ENCODE measurements at places on chromosomes 3 and 15.
A peak's percentile ranks its signal among the peaks of the same experiment; 100 is the strongest.

GRCh38 chr15:45331972-45332371 lies 46.4 kb downstream of the GATM start:
- no peak for DNase-seq

DNA sequence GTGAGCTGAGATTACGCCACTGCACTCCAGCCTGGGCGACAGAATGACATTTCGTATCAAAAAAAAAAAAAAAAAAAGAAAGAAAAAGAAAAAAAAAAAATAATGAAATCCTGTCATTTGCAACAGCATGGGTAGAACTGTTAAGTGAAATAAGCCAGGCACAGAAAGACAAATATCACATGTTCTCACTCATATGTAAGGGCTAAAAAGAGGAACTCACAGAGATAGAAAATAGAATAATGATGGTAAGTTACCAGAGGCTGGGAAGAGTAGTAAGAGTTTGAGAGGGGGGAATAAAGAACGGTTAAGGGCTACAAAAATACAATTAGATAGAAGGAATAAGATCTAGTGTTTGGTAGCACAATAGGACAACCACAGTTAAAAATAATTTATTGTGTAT lies 19.7 kb downstream of the DENND6A start:
- DNase-seq: no peak

DNA sequence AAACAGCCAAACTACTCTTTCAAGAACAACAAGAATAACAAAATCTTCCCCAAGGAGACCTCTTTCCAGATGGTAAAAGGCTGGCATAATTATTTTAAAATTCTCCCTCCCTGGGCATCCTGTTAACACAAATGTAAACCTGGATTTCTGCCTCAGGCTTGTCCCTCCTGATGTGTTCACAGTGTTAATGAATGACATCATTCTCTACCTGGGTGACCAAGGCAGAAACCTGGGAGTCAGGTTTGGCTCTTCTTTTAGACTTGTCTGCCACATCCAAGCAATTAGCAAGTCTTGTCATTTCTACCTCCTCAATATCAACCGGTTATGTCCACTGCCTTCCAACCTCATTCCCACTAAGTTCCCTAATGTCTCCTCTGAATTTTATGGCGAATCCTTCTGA lies 368.7 kb upstream of the TBL1XR1 start:
- no peak for DNase-seq

- DNase-seq: no peak
Measured at GRCh38 chr15:31262143-31262530, 64.5 kb upstream of the KLF13 start.

DNA sequence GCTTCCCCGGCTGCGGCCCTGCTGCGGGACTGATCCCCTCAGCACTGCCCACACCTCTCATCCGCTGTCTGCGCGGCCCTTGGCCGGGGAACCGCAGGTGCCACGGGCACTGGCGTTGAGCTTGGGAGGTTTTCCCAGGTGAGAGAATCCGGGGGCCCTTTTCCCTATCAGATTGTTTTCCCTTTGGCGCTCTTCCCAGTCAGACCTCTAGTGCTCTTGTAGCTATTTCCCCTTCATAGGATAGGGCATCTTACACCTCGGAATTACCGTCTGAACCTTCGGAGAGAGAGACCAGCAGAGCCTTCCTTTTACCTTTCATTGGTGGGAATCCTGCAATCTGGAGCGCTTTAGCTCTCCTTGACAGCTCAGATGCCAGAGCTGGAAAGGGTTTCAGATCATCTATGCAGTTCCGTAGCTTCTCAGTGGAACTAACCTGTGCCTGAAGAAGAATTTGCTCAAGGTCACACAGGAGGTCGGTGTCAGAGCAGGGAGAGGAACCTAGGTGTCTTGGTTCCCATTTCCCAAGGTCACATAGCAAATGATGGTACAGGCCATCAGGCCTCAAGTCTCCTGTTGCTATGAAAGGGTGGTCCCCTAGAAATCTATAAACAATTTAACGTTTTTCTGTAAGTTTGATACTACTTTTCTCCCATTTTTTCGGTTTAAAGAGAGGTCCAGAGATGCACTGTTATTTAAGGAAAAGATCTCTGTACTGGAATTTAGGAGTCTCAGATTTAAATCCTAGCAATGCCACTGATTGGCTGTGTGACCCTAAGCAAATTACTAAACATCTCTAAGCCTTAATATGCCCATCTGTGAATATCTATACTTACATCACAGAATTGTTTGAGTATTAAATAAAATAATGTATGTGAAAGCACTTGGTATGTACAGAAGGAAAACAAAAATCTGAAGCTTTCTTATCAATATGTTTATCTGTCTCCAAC lies 916 bp downstream of the IDH3A start:
- DNase-seq: no peak

GRCh38 chr15:27260523-27260922 lies 289.5 kb downstream of the GABRG3 start:
- no peak for DNase-seq

DNA sequence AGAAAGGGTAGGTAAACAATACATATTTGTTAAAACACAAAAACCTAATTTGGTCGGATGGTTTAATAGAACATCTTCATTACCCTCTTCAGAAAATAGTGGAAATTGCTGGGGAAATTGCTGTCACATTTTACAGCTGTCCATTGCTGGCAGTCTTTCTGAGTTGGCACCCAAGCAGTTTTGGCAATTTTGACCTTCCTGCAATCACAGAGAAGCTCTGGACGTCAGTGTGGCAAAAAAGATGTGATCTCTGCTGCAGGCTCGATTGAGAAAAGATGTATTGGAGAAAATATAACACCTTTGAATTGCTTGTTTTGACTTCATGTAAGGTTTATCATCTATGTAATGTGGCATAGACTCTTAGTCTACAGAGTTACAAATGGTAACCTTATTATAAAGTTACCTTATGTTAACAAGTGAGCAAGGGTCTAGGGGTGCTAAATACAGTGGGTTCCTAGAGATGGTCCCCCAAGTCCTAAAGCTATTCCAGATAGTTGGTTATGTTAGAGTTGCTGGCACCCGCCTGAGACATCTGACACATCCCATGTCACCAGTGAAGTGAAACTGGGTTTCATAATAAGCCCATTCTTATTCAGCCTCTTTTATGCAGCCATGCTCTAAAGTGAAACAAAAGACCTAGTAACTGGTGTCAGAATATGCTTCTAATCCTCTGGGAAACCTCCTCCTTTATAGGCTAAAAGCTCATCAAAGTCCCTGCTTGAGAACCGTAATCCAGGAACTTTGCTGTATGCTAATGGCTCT lies 14.0 kb downstream of the UBE2E1 start:
- DNase-seq: no peak

DNA sequence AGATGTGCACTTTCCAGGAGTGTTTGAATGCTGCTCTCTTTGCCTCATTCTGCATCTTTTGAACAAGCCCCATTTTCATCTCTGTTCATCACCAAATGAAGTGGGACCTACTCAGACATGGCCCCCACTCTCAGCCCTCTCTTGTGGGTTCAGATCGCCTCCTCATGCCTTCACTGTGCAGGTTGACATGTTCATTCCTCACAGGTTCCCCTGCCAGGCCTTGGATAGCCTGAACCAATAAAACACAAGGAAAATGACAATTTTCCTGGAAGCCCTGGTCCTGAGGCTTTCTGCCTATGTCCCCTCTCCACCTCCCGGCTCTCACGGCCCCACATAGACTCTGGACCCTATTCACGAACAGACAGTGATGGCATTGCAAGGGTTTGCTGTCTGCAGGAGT lies 17.7 kb downstream of the KLF15 start:
- DNase-seq: no peak

DNA sequence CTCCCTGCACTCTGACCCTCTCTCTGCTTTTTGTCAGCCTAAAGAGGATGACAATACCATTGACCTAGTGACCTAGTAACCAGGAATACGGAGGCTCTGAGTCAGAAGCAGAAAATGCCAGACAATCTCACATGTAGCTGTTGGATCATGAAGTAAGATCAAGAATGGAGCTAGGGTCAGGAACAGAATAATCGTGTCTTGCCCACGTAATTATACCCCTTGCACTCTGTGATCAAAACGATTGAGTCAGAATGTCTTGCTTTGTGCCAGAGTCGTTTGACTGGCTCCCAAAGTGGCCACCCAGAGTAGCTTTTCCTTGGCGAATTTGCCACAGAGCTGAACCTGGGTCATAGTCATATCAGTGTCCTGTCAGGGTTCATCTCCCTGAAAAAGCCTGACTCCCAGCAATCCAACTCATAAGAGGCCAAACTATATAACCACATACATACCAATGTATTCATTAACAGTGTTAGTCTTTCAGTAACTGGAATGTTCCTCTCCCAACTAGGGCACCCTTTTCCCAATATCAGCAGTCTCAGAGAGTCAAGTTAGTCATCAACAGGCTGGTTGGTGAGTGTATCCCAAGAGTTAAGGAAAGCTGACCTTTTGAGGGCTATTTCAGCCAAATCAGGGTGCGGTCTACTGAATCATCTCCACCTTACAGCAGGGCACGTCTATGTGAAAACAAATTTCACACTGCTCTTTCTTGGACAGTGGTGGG lies 5.0 kb upstream of the CDV3 start:
- no peak for DNase-seq

- no peak for DNase-seq
Measured at GRCh38 chr15:59862191-59863155, 141.6 kb upstream of the FOXB1 start.

DNA sequence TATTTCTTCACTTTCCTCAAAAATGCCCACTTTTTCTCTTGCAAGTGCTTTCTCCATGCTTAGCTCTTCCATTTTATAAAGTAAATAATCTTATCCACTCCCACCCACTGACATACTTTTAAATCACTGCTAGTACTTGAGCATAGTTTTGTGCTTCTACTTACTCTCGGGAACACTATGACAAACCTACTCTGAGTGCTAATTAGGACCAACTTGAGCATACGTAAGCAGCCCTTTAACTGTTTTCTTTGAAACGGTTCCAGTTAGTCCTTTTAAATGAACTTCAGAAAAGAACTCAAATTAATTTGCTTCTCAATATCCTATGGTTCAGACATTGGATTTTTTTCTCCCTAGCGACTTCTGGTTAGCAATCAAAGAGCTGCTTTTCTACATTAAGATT lies 280.0 kb upstream of the SOX2 start:
- no peak for DNase-seq

DNA sequence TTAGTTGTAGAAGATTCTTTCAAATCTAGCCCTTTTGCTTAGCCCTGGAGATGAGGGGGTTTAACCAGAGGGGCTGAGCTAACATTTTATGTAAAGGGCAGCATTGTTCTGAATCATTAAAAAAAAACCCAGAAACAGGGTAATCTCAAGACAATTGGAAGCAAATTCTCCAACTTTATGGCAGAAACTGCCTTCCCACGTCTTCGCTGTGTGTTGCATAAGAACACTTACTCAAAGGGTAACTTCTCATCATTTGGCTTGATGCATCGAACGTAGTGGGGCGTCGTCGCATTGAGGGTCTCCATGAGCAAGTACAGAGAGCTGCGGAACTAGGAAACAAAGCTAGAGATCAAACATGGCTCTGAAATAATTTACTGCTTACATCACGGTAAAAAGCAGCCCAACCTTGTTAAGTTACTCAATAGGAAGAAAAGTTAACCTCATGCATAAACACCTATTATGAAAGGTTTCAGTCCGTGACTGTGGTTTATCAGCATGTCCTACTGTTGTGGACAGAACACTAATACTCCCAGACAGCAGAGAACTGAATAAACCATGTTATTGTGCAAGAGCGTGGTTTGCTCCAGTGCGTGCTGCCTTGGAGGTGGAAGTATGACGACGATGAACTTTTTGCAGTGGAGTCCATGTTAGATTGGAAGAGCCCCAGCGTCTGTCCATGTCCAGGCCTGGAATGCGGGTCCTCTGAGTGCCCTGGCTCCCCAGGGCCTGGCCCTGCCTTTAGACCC lies 48.7 kb downstream of the MYO5C start:
- DNase-seq: no peak

GRCh38 chr3:11554236-11554610 lies 89.5 kb downstream of the VGLL4 start:
- DNase-seq: peak; percentile 40

GRCh38 chr3:22361521-22361920 lies 610.5 kb upstream of the ZNF385D start:
- no peak for DNase-seq

GRCh38 chr3:134066158-134066541 lies 36.4 kb upstream of the SLCO2A1 start:
- no peak for DNase-seq

DNA sequence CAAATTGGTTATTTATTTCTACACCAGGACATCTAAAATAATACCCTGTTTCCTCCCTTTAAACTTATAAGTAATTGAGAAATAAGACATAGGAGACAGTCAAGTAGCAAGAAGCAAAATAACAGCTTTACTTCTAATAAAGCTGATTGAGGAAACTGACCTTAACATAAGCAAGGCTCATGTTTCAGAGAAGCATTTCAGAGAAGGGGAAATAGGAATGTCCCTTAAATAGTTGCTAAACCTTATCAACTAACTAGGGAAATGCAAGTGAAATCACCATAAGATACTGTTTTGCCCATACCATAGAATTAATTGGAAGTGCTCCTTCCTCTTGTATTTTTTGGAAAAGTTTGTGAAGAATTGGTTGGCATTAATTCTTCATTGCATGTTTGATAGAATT lies 84.9 kb downstream of the B3GALNT1 start:
- DNase-seq: no peak

- no peak for DNase-seq
Measured at GRCh38 chr3:174618368-174619080, 240.6 kb upstream of the NAALADL2 start.

- DNase-seq: no peak
Measured at GRCh38 chr15:69225355-69226022, 65.1 kb downstream of the GLCE start.

GRCh38 chr15:67240235-67241131 lies 14.0 kb downstream of the AAGAB start:
- DNase-seq: no peak

DNA sequence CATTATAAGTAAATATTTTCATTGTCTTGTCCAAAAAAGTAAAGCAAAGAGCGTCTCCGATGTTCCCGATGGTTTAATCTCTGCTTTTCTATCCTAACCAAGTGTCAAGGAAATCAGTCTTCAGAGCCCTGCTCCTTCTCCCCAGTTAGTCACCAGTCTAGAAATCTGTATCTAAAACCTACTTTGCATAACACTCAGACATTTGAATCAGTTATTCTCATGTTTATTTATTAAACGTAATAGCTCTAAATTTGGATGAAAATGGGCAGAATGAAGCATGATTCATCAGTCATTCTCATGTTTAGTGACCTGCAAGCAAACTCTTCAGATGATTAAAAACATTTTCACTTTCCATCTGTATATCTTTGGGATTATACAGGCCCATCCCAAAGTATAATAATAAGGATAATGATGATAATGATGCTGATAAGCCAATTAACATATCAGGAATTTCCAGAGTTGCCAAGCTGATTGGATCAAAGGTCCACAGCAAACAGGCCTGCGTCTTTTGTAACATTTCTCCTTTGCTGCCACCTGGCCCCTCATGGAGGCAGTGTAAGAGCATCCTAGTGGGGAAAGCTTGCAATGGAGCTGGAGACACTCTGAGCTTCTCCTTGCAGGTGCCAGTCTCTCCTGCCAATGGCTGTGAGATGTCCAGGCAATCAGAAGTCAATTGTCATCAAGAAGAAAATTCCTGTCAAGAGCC lies 273.9 kb downstream of the IGSF11 start:
- no peak for DNase-seq

GRCh38 chr3:120678331-120678947 lies 3.6 kb downstream of the HGD start:
- peak; percentile 65 for DNase-seq

Measured in Peyer's patch (tissue), 4 donors.